ENCODE measurements at places on chromosomes 2 and 18. TPM values are rescaled to one million over a fixed set of nuclear protein-coding genes. Genes with fewer than 3 reads are reported as not detected.

Gene TACR1
- 0.72 TPM for polyA plus RNA-seq

Gene PLCD4
- 4.3 TPM for polyA plus RNA-seq

Gene SPR
- 17.2 TPM for polyA plus RNA-seq

Gene SCTR
- 0.13 TPM for polyA plus RNA-seq

Gene POTEJ
- polyA plus RNA-seq, result not detected

Gene IL36G
- 54.5 TPM for polyA plus RNA-seq

Gene DPP10
- 0.02 TPM for polyA plus RNA-seq

Gene SERPINB10
- polyA plus RNA-seq, result 0.46 TPM

Gene ANAPC1
- 6.9 TPM for polyA plus RNA-seq

Gene TEX44
- polyA plus RNA-seq, result not detected

Gene ASPRV1
- polyA plus RNA-seq, result 0.71 TPM

Gene PXDN
- polyA plus RNA-seq, result 1.9 TPM

Data from esophagus (tissue), 2 donors.